Left lobe of liver (tissue), 2 donors: ENCODE measurements at places on chromosomes 6 and 20. TPM values are rescaled to one million over a fixed set of nuclear protein-coding genes. Genes with fewer than 3 reads are reported as not detected.

GRCh38 chr6:84123186-84123585 lies 89.6 kb downstream of the MRAP2 start:
- DNase-seq = no peak

DNA sequence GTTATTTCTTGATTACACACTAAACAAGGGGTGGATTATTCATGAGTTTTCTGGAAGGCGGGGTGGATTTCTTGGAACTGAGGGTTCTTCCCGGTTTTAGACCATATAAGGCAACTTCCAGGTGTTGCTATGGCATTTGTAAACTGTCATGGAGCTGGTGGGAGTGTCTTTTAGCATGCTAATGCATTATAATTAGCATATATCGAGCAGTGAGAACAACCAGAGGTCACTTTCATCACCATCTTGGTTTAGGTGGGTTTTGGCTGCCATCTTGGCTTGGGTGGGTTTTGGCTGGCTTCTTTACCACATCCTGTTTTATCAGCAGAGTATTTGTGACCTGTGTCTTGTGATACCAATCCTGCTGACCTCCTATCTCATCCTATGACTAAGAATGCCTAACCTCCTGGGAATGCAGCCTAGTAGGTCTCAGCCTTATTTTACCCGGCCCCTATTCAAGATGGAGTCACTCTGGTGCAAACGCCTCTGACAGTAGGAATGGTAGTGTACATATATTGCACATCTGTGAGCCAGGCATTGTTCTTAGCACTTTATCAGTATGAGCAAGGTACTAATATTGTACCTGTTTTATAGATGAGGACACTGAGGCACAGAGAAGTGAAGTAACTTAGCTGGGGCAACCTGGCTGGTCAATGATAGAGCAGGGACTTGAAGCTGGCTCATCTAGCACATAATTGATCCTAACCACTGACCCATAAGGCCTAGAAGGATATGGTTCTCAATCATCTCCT lies 203.7 kb downstream of the NFATC2 start:
- no peak for DNase-seq

GRCh38 chr20:34131491-34131890 lies 19.4 kb upstream of the EIF2S2 start:
- DNase-seq = no peak

- DNase-seq = no peak
Measured at GRCh38 chr6:124797224-124797623, 165.0 kb upstream of the RNF217 start.

DNA sequence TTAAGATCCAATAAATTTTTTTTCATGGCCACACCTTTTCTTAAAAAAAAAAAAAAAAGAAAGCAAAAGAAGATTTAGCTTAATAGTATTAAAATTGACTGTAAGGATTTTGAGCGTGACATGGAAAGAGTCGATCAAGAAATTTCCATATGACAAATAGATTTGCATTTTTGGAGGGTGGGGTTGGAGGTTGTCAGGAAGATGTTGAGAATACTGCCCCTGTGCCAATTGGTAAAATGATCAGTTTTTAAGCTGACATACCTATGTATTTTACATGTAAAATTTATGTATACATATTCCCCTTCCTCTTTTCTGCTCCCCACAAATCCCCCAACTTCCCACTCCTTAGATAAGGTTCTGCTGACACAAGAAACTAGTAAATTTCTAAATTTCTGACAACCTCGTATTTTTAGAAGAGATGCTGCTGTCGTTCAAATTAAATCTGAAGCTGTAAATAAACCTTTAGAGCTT lies 520.9 kb downstream of the CD83 start:
- DNase-seq = no peak

DNA sequence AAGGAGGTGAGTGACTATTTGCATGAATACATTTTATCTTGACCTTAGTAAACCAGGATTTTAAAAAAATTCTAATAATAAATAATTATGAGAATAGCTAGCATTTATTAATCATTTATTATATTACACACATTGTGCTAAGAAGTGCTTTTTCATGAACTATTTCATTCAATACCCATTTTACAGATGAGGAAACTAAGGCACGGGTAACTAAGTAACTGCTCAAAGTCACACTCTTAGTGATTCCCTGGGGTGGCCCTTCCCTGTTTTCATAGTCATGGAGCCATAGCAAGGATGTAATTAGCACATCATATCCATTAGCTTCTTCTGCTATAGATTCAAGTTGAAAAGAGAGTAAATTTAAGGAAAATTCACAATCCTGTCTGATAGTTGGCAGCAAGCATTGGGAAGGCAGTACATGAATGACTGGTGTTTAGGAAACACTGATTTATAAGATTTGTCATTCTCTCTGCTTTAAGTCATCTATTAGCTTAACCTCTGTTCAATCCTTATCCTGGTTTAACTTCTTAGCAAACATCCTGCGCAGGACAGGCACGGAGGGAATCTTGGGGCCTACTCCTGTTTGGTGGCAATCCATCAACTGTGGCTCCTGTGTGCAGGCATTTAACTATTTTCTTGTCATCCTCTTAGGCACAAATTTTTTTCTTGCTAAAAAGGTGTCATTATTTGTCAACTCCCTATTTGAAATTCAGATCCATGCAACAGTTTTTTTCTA lies 68.3 kb downstream of the RIN2 start:
- no peak for DNase-seq

The FHL5 gene
- total RNA-seq = 0.23 TPM

The LHFPL5 gene
- not detected for total RNA-seq

The MAP1LC3A gene
- 24.2 TPM for total RNA-seq

The SLC17A9 gene
- 125 TPM for total RNA-seq

- no peak for DNase-seq
Measured at GRCh38 chr6:2375443-2375842, 130.0 kb upstream of the GMDS start.

DNA sequence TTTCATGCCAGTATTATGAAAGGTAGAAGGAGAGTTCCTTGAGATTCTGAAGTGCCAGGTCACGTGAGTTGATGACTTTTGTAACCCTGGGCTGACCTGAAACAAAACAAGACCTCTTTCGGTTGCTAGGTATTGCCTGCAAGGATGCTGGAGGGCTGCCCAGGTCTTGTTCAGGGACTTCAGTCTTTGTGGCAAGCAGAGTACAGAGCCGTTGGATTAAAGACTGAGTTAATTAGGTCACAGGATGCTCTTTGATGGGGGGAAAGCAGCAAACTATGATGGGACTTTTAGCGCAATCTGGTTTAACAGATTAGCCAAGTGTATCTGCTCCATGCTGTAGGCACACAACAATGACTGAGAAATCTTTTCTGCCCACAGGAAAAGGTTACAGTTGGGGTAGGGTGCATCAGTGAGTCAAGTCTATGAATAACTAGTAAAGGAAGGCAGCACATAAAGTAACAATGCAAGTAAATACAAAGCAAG lies 12.8 kb upstream of the ELOVL5 start:
- DNase-seq = no peak

DNA sequence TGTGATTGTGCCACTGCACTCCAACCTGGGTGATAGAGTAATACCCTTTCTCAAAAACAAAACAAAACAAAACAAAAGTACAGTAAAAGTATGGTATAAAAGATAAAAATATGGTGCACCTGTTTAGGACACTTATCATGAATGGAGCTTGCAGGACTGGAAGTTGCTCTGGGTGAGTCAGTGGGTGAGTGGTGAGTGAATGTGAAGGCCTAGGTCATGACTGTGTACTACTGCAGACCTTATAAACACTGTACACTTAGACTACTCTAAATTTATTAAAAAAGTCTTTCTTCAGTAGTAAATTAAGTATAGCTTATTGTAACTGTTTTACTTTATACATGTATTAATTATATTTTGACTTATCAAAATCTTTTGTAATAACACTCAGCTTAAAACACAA lies 46.0 kb downstream of the ZFP64 start:
- no peak for DNase-seq

- DNase-seq = no peak
Measured at GRCh38 chr6:105336986-105337385, 65.9 kb downstream of the PREP start.

GRCh38 chr6:150494241-150494640 lies 105.4 kb upstream of the PLEKHG1 start:
- DNase-seq = no peak

DNA sequence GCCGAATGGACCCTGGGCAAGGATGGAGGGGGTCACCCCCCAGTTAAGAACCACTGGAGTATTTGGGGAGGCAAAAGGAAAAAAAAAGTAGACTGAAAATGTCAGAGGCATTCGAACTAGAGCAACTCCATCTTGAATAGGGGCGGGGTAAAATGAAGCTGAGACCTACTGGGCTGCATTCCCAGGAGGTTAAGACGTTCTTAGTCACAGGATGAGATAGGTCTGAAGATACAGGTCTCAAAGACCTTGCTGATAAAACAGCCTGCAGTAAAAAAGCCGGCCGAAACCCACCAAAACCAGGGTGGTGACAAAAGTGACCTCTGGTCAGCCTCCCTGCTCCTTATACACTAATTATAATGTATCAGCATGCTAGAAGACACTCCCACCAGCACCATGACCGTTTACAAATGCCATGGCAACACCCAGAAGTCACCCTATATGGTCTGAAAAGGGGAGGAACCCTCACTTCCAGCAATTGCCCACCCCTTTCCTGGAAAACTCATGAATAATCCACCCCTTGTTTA lies 70.4 kb upstream of the KCNG1 start:
- DNase-seq = no peak

GRCh38 chr6:158051968-158052367 lies 70.3 kb downstream of the SYNJ2 start:
- DNase-seq = no peak

The SLC17A2 gene
- 27.6 TPM for total RNA-seq

- no peak for DNase-seq
Measured at GRCh38 chr6:79649016-79649415, 17.9 kb downstream of the SH3BGRL2 start.

DNA sequence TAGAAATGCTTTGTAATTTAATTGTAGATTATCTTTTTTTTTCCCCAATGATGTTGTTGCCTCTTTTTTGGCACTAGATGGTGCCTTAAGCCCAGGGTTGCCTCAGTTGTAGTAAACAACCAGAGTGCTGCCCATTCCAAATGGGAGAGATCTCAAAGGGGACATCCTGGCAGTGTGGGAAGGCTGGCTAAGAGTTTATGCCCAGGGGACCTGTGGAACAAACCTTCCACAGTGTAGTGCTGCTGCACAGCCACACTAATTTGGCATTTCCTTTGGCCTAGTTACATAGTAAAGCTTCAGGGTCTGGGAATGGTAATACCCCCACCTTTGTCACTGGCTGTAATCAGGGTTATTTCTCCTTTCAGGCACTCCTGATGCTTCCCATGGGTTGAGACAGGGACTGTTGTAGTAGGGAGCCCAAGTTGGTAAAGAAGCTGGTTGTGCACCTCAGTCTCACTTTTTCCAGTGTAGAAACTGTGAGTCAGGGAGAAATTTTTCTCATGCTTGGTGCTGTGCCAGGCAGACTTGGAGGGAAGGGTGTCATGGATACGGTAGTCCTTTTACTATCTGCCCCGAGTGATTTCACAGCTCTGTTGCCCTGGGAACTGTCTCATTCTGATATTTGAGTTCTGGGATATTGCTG lies 177.8 kb upstream of the ECI2 start:
- no peak for DNase-seq

The PTGIS gene
- total RNA-seq = 20.3 TPM

GRCh38 chr20:57282670-57283361 lies 16.4 kb upstream of the BMP7 start:
- no peak for DNase-seq

DNA sequence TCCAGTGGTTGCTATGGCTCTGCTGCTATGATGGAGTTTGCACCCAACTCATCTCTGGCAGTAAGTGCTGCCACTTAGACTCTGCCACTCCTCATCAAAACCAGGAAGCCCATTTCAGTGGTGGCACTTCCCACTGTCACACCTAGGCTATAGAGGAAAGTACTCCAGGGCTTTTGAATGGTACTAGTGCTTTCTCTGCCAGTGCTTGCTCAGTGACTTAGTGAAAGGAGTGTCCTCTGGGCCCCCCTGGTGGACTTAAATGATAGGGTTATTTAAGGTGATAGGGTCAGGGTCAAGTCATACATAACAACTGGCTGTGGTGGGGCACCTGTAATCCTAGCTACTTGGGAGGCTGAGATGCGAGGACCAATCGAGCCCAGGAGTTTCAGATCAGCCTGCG lies 22.8 kb downstream of the FITM2 start:
- DNase-seq = no peak

The IMPG1 gene
- not detected for total RNA-seq

DNA sequence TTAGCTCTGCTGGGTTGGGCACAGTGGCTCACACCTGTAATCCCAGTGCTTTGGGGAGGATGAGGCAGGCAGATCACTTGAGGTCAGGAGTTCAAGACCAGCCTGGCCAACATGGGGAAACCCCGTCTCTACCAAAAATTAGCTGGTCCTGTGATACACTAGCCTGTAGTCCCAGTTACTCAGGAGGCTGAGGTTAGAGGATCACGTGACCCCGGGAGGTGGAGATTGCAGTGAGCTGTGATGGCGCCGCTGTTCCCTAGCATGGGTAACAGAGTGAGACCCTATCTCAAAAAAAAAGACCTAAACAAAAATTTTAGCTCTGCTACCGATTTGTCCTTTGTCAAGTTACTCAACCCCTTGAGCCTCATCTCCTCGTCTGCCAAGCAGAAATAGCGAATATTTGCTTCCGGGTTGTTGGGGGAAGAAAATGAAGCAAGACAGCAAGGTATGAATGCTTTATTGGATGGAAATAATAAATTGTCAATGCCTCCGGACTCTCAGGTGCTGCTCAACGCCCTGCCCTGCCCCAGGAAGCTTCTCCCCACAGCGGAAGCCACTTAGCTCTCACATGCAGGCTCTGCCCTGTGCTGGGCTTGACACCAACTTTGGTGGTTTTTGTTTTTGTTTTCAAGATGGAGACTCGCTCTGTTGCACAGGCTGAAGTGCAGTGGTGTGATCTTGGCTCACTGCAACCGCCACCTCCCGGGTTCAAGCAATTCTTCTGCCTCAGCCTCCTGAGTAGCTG lies 24.9 kb upstream of the ITCH start:
- no peak for DNase-seq

DNA sequence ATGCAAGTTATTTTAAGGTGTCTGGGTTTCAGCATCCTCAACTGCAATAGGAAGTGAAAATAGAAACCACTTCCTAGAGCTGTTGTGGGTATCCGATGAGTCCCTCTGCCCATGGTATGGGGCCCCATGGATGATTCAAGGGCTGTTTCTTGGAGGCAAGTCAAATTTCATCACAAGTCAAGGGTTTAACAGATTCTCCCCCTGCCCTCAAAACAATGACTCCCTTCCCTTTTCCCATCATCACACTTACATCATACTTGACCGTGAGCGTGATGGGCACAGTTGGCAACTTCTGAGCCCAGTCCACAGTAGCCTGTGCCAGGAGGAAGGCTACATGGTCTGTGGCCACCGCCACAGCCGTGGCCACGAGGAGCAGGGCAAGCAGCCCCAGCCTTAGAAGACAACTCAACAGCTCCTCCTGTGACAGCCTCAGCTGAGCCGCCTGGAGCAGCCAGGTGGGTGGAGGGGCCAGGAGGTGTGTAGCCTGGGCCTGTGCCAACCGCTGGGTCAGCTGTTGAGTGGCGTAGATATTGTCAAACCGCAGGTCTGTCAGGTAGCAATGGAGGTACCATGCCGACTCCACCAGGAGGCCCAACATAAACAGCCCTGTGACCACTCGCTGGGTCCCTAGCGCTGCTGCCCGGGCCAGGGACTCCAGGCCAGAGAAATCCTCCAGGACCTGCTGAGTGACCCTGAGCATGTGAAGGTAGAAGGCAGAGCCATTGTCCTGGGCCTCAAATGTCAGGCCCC lies 5.2 kb downstream of the OCSTAMP start:
- DNase-seq = no peak

- no peak for DNase-seq
Measured at GRCh38 chr6:135299256-135299655, 118.1 kb downstream of the MYB start.
